HS-27A (cell line): ENCODE measurements at places on chromosomes 12 and 14.

DNA sequence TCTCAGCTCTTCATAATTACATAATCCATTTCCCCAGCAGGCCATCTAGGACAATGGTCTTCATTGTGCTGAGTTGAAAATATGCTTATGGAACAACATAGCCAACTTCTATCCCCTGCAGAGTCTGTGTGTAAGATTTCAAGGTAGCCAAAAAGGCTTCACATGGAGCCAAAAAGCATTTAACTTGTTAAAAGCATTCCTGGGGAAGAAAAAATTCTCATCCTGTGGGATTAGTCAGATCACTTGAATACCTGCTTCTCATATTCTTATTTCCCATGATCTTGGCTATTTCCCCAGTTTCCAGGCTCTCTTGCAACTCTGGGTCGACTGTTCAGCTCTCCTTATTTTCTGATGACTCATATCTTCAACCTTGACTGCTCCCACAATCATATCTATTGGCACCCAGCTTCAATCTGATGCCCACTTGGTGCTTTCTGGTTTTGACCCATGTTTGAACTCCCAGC lies 178.9 kb downstream of the KLHL28 start:
- no peak for DNase-seq

GRCh38 chr12:96094201-96094600 lies 58.8 kb upstream of the LTA4H start:
- DNase-seq = no peak

GRCh38 chr12:128804762-128805161 lies 19.0 kb downstream of the SLC15A4 start:
- DNase-seq = no peak

DNA sequence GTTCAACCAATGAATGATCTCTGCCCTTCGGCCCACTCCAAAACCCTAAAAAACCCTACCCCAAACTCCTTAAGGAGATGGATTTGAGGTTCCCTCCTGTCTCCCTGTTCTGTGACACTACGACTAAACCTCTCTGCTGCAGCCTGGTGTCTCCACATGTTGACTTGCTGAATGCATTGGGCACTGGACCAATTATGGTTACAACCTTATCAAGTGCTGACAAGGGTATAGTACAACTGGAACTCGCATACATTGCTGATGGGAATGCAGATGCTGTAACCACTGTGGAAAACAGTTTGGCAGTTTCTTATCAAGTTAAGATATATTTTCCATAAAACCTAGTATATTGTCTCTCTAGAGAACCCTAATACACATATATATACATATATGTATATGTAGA lies 6.3 kb upstream of the DICER1 start:
- DNase-seq = no peak

GRCh38 chr14:44833376-44834060 lies 128.2 kb downstream of the KLHL28 start:
- DNase-seq = no peak

DNA sequence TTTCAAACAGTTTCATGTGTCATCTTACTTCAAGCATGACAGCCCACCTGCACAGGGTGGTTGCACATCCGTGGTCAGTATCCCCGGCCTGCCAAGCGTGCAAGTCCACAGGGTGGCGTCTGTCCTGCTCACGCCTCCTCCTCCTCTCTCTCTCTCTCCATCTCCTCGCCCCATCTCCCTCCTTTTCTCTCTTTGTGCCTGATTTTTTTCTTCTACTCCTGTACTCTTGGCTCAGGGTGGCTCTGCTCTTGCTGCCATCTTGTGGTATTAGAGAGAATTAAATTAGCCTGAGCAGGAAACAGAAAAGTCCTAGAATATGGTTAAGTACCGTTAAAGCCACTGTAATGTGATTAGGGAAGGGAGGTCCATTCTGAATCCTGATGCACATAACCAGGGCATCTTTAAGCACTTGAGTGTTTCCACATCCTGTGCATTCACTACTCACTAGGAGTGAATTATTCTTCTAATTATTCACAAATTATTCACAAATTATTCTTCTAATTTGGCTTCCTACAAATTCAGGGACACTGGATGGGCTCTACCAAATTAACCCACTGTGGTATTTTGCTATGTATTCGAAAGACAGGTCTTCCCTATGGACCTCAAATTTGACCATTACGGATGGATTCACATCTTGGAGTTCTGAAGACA lies 25.5 kb upstream of the DTX1 start:
- no peak for DNase-seq

DNA sequence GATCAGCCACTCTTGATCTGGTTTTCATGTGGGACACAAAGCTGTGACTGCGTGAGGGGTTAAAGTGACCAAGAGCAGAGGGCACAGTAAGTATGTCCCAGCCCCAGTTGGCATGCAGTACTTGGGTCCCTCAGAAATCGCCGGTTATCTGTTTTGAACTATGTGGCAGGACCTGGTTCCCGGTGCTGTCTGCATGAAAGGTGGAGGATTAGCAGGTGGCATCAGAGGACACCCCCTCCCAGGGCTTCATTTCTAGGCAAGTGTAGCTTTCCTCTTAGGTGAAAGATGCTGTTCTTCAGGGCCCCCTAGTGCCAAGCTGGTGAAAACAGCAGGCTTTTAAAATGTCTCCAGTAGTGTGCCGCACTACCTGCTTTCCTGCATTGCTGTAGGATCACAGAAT lies 57.1 kb downstream of the ATG14 start:
- no peak for DNase-seq

DNA sequence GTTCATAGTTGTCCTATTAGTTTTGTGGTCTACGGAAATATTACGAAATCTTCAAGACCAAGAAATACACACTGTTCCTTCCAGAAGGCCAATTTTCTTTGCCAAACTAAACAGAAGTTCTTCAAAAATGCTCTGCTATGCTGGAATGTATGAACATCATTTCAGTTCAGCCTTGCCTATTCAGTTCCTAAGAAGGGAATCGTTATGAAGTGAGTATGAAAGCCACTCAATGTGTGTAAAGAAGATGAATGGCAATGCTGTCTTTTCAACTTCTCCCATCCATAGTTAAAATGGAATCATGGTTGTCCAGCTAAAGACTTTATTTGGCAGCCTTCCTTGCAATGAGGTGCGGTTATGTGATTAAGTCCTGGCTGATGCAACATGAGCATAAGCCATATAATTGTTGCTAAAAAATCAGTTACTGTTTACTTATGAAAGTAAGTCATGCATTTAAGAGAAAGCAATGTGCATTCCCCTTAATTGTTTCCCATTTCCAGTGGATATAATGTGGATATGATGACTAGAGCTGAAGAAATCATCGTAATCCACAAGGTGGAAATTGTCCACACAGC lies 73.8 kb upstream of the PTPRR start:
- DNase-seq = peak; percentile 33

DNA sequence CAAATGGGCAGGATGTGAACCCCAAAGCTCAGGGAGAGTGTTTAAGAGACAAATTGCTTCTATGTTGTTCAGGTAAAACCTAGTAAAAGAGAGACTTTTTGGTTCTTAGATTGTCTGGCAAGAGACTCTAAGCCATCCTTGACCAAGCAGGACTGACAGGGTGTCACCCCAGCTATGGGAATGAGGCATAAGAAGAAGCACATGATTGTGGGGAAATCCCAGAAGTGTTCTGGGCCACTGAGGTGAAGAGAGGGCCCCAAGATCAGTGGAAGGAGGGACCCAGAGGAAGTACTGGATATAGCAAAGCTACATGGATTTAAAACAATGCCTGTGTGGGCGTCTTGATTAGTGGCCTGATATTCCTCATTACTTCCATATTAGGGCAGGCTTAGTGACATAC lies 99.0 kb downstream of the SAMD4A start:
- no peak for DNase-seq

DNA sequence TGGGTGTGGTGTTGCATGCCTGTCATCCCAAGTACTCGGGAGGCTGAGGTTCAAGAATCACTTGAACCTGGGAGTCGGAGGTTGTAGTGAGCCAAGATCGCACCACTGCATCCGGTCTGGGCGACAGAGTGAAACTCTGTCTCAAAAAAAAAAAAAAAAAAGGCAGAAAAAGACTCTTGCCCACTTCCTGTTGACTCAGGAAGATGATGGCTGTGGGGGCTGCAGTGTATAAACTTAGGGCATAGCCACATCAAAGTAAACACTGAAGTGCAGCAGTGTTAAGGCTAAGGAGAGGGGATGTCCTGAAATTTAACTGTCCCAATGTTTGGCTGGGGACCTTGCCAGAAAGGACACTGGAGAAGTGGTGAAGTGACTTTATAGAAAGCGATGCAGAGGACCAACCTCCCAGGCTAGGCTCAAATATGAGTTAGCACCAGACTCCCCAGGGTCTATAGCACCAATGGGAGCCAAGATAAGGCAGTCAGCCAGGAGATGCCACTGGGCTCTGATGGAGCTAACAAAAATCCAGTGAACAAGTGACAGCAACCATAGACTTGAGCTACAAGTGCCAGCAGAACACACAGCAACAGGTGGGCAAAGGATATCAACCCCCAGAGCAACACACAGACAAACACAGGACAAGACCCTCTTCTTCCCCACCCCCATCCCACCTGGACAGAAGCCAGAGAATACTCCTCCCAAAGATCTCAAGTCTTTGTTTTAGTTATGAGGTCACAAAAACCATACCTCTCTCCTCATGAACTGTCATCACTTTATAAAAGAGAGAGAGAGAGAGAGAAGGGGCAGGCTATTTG lies 28.0 kb downstream of the NELL2 start:
- no peak for DNase-seq

- DNase-seq = no peak
Measured at GRCh38 chr12:67952787-67953186, 36.5 kb upstream of the IFNG-AS1 start.

DNA sequence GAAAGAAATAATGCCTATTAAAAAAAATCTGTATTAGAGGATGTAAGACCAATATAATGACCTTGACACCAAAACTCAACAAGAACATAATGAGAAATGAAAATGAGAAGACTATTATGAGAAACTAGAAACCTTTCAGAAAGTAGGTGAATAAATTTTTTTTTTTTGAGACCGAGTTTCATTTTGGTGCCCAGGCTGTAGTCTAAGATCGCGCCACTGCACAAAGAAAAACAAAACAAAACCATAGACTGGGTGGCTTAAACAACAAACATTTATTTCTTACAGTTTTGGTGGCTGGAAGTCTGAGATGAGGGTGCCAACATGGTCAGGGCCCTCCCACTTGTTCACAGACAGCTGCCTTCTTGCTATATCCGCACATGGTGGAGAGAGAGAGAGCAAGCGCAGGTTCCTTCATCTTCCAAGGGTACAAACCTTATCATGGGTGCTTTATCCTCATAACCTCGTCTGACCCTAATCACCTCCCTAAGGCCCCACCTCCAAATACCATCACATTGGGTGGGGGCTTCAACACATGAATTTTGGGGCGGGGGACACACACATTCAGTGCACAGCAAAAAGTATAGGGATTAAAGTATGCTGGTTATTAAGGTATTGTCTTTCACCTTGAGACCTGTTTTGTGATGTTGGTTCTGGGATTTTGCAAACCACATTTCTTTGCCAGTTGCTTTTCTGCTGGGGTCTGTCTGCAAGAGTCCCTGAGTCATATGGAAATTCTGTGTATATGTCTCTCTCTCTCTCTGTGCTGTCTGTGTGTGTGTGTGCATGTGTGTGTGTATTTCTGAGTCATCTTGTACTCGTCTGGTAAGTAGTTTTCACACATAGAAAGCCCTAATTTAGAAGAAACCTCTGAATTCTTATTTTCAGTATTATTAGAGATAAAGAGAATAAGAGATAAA lies 26.2 kb downstream of the ZCRB1 start:
- DNase-seq = no peak

DNA sequence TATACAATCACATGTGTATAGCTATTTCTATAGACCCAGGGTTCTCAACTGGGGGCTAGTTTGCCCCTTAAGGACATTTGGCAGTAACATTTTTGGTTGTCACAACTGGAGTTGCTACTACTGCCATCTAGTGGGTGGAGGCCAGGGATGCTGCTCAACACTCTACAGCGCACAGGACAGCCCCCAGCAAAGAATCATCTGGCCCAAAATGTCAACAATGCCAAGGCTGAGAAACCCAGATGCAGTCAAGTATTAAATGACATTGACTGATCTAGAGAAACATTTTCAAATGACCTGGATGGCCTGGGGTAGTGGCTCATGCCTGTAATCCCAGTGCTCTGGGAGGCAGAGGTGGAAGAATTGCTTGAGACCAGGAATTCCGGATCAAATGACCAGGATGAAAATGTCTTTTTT lies 5.8 kb downstream of the WSB2 start:
- DNase-seq = no peak

DNA sequence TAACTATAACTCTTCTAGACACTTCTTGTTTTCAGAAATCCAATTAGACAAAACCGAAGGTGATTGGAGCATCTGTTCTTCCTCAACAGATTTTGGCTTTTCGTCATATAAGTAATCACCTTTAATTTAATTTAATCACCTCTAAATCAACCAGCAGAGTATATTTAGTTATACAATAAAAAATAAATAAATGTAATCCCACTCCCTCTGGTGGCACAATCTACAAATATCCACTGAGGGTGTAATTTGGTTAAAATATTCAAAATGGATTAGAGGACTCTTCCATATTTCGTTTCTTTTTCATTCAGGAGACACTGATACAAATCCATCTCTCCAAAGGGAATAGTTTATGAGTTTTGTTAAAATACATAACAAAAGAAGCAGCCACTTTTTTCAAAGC lies 18.3 kb upstream of the SLC35F4 start:
- no peak for DNase-seq

GRCh38 chr12:72089678-72090077 lies 151.0 kb downstream of the TPH2 start:
- no peak for DNase-seq
